ENCODE measurements at places on chromosomes 1 and 21.

- no peak for DNase-seq
Measured at GRCh38 chr1:187477103-187477502, 648.4 kb downstream of the PLA2G4A start.

DNA sequence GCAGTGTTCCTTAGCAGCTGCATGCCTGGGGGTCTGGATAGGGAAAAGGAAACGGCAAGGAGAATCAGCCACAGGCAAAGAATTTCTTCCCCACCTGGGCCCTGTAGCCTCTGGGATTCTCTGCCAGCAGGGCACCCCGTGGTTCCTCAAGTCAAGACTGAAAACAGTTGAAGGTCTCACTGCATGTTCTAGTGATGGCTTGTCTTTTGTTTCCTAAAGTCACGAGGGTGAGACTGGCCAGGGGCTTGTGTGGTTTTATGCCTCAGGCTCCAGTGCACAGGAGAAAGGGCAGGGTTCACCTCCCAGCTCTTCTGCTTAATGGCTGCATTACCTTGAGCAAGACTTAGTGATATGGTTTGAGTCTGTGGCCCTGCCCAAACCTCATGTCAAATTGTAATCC lies 53.2 kb upstream of the B3GALT5 start:
- no peak for DNase-seq

DNA sequence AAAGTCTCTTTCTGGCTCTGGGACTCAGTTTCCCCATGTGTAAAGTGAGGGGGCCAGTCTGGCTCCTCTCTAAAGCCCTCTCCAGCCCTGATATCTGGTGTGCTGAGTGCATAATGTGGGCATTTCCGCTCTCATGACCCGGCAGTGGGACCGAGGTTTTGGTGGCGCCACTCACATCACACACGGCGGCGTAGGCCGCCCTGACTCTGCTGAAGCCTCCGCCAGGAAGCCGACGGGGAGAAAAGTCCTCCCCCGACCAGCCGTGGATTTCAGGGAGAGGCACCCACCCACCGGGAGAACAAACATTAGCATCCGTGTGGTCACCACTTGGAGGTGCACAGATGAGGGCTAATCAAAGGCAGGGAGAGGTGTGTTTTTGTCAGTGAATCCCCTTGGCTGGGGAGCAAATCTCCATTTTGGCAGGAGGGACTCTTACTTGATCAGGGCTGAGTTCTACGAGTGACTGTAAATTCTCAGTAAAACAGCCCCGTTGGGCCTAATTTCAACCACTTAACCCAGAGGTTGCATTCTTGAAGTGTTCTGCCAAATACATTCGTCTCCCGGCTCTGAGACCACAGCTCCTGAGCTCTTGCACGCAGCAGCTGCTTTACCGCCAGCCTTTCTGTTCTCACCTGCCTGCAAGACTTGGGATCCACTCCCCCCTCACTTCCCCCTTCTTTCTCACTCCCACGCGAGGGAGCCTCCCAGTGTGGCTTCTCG lies 118.2 kb downstream of the FOXD2 start:
- no peak for DNase-seq

- DNase-seq = no peak
Measured at GRCh38 chr1:204703826-204704612, 18.5 kb upstream of the LRRN2 start.

GRCh38 chr1:165189913-165190312 lies 166.6 kb downstream of the LMX1A start:
- DNase-seq = no peak

GRCh38 chr1:111302374-111302773 lies 11.7 kb downstream of the CHIA start:
- DNase-seq = no peak

DNA sequence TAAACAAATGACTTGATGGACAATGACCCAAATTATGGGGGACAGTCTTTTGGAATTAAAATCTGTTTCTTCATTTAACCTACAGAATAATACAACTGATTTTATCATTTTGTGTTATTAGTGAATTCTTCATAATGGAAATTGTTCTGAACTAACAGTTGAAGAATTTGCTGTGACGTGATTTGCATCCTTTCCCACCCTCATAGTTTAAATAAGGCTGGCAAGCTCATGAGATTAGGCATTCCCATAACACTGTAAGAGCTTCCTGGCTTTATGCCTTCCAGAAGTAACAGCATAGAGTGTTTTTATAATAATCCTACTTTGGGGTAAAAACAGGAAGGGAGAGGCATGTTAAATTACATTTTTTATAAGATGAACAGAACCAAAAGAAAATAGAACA lies 95.7 kb downstream of the ATP6V1G3 start:
- no peak for DNase-seq

DNA sequence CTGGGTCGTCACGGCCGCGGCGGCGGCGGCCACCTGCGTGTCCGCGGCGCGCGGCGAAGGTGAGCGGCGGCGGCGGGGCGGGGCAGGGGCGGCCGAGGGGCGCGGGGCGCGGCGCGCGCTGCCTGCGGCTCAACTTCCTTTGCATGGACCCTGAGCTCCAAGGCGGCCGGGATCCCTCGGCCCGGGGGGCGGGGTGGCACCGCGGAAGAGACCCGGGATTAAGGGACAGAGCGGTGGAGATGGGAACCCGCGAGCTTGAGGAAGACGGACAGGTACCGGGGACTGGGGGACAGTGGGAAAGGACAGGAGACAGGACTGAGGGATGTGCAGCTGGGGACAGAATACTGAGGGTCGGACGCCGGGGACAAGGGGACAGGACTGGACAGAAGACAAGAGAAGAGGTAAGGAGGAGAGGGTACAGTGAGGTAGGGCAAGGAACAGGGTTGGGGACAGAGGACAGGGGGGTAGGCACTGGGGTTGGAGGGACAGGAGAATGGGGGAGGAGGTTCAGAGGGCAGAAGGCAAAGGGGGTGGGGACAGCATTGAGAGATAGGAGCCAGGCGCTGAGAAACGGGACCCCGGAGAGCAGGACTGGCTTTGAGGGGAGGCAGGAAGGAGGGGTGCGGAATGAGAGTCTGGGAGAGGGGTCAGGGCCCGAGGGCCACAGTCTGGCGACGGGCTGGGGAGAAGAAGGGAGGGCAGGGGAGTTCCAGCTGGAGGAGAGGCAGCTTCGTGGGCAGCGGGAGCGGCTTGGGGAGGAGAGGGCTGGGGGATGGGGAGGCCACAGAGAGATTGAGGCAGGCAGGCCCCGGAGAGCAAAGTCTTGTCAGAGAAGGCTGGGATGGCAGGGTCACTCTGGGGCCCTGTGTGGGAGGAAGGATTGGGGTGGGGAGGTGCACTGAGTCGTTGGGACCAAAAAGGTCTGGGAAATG lies 648 bp downstream of the EPHA8 start:
- DNase-seq = no peak

DNA sequence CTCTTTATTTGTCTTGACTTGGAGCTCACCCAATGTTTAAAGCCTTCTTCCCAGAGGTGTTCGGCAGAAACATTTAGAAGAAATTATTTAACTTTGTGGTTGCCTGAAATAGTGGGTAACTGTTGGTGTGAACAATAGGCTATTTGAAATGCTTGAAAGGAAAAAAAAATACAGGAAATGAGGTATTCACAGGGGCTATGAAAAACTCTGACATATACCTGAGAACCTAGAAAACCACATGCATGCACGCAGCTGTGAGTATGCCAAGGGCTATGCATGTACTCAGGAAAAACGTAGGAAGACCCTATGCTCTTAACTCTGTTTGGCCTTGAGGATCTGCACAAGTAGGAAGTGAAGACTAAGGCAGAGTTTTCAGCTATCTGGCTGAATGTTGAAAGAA lies 16.4 kb upstream of the RNF186 start:
- no peak for DNase-seq

GRCh38 chr1:175338387-175339135 lies 146.0 kb upstream of the KIAA0040 start:
- DNase-seq = peak; percentile 18
